ENCODE measurements at places on chromosomes 12 and 14.

- no peak for DNase-seq
These were observed 229.8 kb upstream of the LRIG3 start for GRCh38 chr12:59149995-59150642.

DNA sequence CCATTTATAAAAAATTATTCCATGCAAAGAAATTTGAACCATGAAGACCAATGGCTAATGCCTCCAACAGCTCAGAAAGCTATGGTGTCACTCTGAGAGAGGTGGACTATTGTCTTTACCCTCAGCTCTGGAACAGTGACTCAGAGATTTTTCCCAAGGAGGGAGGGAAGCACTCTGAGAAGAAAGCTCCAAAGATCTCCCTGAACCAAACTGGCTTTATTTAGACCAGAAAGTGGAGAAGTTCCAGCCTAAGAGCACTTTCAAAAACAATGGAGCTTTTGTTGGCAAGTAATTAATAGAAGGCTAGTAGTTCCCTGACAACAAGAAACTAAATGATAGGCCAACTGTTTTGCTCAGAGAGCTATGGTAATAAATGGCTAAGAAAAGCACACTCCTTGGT lies 599.9 kb upstream of the MDGA2 start:
- DNase-seq = no peak

GRCh38 chr12:27555925-27556778 lies 32.1 kb downstream of the PPFIBP1 start:
- no peak for DNase-seq

- no peak for DNase-seq
These were observed 39.0 kb downstream of the ITPK1 start for GRCh38 chr14:93076755-93077154.

DNA sequence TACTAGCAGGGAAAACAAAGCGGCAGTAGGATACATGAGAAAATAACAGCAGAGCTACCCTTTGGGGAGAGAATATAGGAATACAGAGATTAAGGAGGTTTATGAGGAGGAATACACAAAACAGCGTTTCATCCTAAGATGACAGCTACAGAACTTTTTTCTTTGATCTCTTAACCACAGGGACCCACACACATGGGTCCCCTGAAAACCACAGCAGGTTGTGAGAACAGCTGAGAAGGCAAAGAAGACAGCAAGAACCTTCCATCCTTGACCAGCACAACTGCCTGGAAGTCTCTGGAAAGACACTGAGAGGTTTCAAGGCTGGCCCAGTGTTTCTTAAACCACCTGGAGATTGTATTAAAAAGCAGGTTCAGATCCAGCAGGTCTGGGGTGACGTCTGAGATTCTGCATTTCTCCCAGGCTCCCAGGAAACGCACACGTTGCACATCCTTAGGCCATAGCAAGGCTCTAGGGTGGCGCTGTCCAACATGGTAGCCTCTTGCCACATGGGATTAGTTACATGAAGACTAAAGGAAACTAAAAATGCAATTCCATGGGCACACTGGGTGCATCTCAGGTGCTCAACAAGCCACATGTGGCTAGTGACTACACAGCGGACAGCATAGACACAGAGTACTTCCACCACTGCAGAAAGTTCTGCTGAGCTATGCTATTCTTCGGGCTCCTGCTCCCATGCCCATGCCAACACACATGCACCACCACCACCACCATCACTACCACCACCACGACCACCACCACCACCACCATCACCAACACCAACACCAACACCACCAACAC lies 92.3 kb downstream of the FOXN3 start:
- no peak for DNase-seq

DNA sequence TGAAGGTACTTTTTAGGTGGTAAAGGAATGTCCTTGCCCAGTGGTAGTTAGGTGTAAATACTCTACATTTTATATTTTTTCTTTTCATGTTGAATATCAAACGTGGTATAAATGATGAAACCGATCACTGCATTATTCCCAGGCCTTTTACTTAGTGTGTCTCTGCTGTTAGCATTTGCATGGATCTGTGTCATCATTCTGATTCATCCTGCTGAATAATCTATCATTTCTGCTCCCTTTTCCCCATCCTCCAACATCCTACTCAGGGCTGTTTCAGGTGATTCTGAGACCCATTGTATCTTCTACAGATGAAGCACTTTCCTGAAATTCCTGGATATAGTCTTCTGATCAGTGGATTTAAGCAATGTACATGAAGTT lies 61.0 kb upstream of the PTHLH start:
- no peak for DNase-seq

DNA sequence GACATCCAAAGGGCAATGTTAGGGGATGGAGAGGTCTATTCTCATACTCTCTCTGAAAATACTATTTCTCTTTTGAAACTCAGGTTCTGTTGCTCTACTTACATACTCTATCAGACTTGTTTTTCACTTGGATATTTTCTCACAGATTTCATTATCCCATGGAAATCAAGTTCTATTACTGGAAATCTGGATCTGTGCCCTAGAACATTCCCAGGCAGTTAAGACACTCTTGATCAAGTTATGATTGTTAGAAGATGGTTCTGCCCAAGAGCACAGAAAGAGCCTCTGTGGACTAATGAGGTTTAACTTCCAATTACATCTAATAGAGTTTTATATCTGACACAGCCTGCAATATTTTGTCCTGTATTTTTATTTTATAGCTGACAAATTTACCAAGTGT lies 591.0 kb upstream of the ATP2B1 start:
- DNase-seq = no peak

DNA sequence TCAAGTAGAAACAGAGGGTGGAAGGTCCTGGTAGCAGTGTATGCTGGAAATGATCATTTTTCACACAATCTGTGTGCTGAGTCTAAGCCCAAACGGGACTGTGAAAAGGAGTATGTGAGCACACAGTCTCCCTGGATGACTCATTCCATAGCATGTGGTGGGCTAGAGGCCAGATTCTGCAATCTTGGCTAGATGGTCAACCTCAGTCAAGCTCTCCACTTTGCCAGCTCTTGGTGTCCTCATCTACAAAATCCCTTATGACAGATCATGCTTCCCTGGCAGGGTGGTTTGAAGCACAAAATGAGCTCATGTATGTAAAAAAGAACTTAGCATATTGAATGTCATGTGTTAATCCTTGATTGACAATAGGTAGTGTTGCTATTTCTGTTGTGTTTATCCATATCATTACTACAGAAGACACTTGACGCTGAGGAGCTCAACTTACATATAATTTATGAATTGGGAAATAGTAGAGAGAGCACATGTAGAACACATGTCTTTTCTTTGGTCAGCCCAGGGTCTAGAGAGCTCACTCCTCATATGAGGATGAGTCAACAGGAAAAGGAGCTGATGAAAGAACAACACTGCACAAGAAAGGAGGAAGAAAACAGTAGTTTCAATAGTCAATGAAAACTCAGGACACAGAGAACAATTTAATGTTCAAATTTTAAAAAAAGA lies 517.5 kb downstream of the BCL11B start:
- DNase-seq = no peak

DNA sequence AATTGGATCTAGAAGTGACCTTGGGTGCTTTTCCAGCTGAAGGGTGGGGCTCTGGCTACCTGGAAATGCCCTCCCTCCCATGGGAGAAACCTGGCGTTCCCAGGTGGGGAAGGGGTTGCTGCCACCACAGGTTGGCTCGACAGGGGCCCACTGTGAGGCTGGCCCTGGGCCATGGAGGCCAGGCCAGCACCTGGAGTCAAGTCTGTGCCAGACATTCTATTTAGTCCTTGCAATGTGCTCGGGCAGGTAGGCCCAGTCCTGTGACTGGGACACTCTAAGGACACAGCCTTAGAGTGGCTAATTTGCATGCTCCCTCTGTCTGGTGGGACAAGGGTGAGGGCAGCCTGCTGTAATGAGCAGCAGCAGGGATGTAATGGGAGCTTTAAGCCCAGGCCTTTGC lies 11.9 kb downstream of the VRTN start:
- no peak for DNase-seq

DNA sequence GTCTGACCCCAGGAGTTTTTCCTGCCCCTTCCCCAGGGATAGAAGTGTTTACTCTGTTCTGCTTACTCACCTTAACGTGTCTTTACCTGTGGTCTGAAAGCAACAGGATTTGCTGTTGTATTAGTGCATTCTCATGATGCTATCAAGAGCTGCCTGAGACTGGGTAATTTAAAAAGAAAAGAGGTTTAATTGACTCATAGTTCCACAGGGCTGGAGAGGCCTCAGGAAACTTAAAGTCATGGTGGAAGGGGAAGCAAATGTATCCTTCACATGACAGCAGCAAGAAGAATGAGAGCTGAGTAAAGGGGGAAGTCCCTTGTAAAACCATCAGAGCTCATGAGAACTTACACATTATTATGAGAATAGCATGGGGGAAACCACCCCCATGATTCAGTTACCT lies 240.4 kb downstream of the SNAPC1 start:
- no peak for DNase-seq

DNA sequence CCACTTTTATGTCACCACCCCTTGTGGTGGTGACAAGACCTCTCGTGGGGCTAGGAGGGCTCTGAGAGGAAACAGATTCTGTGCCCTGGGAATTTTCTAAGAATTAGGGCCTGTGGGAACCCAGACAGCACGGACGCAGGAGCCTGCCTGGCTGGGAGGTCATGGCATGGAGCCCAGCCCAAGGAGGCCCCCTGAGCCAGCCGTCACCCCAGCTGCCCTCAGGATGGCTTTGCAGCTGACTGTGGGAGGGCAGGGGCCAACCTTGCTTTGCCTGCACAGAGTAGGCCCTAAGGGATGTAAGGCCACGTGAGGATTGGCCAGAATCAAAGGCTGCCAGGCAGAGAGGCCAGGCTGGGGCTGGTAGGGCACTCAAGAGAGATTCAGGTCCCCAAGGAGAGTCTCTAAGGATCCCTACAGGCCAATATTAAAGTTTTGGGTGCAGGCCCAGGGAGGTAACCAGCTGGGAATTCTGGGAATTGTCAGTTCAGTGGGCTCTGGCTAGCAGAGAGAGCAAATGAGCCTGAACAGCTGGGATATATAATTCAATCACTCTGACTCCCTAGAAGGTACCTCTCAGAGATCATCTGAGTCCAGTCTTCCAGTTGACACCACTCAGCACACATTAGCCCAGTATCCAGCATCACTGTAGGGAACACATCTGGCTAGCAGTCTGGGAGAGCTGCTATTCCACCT lies 6.4 kb downstream of the LTBP2 start:
- DNase-seq = no peak
